ENCODE measurements at places on chromosomes 7 and 10.

GRCh38 chr7:8260871-8261694 is 884 bp downstream of the ICA1 start:
- H3K4me3 ChIP-seq: peak overlapping the region; percentile 36
- no peaks in the 10 kb centered on the region for H3K4me1 ChIP-seq
- H3K27me3 ChIP-seq: peaks cover 33% of the 10 kb centered on the region

DNA sequence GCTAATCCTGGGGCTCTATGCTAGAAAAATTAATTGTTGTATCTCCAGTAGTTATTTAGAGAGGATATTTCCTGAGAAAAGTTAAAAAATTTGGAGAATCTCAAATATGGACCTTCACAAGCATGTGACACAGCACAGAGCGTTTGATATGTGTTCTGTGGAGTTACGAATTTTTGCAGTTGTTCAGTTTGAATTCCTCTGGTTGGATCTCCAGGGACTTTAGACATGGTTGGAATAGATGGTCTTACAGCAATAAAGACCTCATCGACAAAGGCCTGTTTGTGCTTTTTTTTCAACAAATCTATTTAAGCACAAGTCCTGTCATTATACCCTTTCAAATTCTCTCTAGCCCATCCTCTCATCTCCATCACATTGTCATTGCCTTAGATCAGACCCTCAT is 138.0 kb downstream of the TES start:
- H3K4me1 ChIP-seq: peaks cover 4% of the 10 kb centered on the region
- no peak for DNase-seq
- H3K27ac ChIP-seq: no peak overlapping the region
- H3K36me3 ChIP-seq: no peaks in the 10 kb centered on the region
- H3K27me3 ChIP-seq: no peaks in the 10 kb centered on the region

DNA sequence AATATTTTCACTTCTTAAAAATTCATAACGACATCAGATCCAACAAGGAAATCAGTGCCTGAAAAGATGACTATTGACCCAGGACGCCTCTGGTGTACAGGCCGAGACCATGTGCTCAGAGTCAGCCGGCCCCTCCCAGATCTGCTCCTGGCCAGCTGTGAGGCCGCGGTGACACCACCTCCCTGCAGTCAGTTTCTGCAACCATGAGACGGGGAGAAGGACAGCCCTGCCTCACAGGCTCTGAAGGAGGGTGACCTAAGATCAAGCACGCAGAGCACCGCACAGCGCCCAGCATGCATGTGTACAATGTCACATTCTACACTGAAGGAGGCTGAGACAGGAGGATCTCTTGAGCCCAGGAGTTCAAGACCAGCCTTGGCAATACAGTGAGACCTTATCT is 2.6 kb upstream of the GPER1 start:
- no peaks in the 10 kb centered on the region for H3K27me3 ChIP-seq
- peaks cover 34% of the 10 kb centered on the region for H3K4me1 ChIP-seq
- H3K27ac ChIP-seq: no peak overlapping the region

DNA sequence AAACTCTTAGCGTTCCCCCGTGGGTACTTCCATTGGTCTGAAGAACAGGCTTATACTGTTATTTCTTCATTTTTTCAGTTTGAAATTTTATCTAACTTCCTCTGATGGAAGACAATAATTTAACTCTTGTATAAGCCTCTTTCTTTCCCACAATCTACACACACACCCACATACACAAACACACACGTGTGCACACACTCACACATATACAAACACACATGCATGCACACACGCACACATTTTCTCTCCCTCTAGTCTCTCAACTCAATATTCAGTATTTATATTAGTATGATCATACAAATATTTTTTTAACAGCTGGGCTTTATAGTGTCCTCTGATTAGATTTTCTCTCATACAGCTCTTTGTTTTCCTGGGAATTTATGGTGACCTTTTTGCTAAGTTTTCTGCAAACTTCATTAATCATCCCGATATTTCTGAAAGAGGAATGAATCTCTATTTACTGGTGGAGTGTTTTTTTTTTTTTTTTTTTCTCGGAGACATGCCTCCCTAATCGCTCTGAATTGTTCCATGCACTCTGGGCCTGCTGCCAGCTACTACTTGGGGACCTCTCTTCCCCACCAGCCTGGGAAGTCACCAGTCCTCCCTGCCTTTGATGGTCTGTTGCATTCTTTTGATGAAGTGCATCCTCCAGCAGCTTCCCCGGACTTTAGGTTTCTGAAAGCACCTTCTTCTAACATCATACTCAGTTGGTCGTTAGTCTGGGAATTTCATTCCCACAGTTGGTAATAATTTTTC is 75.5 kb downstream of the ZNF777 start:
- H3K27ac ChIP-seq: no peak overlapping the region
- peaks cover 9% of the 10 kb centered on the region for H3K27me3 ChIP-seq
- H3K4me1 ChIP-seq: no peaks in the 10 kb centered on the region
- H3K36me3 ChIP-seq: no peaks in the 10 kb centered on the region
- no peak overlapping the region for H3K4me3 ChIP-seq

- peaks cover 6% of the 10 kb centered on the region for H3K4me1 ChIP-seq
- peak overlapping the region; percentile 38 for H3K27ac ChIP-seq
- no peak overlapping the region for H3K4me3 ChIP-seq
- peak; percentile 72 for DNase-seq
These were observed 1.4 kb downstream of the CLEC5A start for GRCh38 chr7:141945356-141945755.

DNA sequence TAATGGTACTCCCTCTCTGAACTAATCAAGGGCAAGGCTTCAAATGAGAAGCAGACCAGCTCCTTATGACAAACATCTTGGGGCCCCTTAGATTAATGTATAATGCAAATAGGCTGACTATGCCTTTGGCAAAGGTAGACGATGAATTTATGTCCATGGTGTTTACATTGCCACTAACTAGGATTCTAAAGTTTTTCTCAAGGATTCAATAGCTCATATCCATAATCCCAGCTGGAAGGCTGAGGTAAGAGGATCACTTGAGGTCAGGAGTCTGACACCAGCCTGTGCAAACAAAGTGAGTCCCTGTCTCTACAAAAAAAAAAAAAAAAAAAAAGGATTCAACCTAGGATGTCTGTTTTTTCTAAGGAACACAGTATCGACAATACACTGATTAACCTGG is 96.5 kb downstream of the ORC5 start:
- H3K4me3 ChIP-seq: no peak overlapping the region
- no peaks in the 10 kb centered on the region for H3K4me1 ChIP-seq
- H3K27ac ChIP-seq: no peak overlapping the region

- no peaks in the 10 kb centered on the region for H3K27me3 ChIP-seq
- no peak overlapping the region for H3K4me3 ChIP-seq
- no peak overlapping the region for H3K27ac ChIP-seq
- DNase-seq: peak; percentile 25
- no peaks in the 10 kb centered on the region for H3K4me1 ChIP-seq
These were observed 305.8 kb downstream of the PLXNA4 start for GRCh38 chr7:132270517-132270916.

DNA sequence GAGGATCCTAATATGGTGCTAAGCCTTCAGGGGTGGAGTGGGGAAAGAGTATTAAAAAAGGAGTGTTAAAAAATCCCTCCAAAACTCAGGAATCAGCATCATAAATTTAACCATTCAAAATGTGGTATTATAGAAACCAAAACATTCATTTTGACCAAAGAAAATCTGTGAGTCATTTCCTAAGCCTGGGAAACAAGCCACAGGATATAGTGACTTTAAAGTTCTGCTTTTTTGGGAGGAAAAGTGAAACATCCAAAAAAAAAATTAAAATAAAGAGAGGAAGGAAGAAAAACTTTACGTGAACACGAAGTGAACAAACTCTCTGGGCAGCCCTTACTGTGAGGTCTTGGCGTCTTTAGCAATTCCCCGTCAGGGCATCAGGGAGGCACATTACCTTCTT is 74.0 kb upstream of the GSDME start:
- H3K27me3 ChIP-seq: no peaks in the 10 kb centered on the region
- peaks cover 52% of the 10 kb centered on the region for H3K4me1 ChIP-seq
- no peak overlapping the region for H3K4me3 ChIP-seq
- H3K27ac ChIP-seq: peak overlapping the region; percentile 47

GRCh38 chr10:122617476-122618270 is 57.1 kb downstream of the DMBT1 start:
- no peaks in the 10 kb centered on the region for H3K27me3 ChIP-seq
- no peaks in the 10 kb centered on the region for H3K36me3 ChIP-seq
- no peak for DNase-seq
- H3K4me1 ChIP-seq: no peaks in the 10 kb centered on the region

- H3K4me1 ChIP-seq: no peaks in the 10 kb centered on the region
- H3K4me3 ChIP-seq: no peak overlapping the region
- no peak for DNase-seq
- no peaks in the 10 kb centered on the region for H3K36me3 ChIP-seq
- H3K27ac ChIP-seq: no peak overlapping the region
- no peaks in the 10 kb centered on the region for H3K27me3 ChIP-seq
These were observed 55.8 kb downstream of the CDHR3 start for GRCh38 chr7:106018566-106019469.

GRCh38 chr10:26509307-26509706 is 71.2 kb downstream of the APBB1IP start:
- DNase-seq: no peak
- H3K27me3 ChIP-seq: no peaks in the 10 kb centered on the region
- peaks cover 11% of the 10 kb centered on the region for H3K4me1 ChIP-seq
- no peak overlapping the region for H3K27ac ChIP-seq
- peaks cover 50% of the 10 kb centered on the region for H3K36me3 ChIP-seq

DNA sequence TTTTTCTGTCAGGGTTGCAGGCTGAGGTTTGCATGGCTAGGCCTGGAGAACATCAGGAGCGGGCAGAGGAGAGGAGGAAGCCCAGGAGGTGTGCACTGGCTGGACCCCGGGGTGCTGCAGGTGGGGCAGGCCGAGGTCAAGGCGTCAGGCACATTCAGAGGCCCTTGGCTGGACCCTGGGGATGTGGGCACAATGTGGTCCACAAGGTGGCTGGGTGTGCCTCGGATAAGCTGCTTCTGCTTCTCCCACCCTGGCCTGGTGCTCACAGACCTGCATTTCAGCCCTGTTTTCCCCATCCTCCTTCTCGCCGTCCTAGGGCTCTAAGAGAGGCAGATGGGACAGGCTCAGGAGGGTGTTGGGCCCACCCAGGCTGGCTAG is 108.2 kb downstream of the ADCY1 start:
- 0 out of 2 replicates have a peak, but pooled peaks cover 2% of the 10 kb centered on the region for H3K27me3 ChIP-seq
- H3K4me1 ChIP-seq: no peaks in the 10 kb centered on the region

- no peaks in the 10 kb centered on the region for H3K36me3 ChIP-seq
- DNase-seq: peak; percentile 16
- H3K27me3 ChIP-seq: peaks cover 16% of the 10 kb centered on the region
- H3K4me1 ChIP-seq: no peaks in the 10 kb centered on the region
- H3K27ac ChIP-seq: no peak overlapping the region
These were observed 1.2 kb downstream of the PROSER2 start for GRCh38 chr10:11824376-11824775.

DNA sequence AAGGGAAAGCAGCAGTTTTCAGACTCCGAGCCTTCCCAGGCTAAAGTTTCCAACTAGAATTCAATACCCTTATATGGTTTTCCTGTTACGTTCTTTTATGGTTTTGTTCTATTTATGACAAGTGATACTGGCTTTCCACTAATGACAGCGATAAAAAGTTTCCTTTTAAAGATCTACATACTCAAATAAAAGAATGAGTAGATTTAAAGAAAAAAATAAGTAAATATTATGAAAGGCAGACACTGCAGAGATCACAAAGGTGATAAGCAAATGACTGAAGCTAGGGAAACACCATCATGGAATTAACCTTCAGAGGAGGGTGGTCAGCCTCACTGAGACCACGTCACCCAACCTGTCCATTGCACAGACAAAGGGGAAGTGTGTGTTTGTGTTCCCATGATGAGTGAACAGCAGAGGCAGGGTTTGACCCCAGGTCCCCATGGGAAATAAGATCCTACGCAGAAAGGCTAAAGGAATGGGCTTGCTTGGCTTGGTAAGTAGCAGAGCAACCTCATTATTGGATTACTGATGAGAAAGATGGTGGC is 4.0 kb downstream of the VSIR start:
- DNase-seq: peak; percentile 58
- peak overlapping the region; percentile 98 for H3K27ac ChIP-seq
- peak overlapping the region; percentile 60 for H3K4me3 ChIP-seq
- no peaks in the 10 kb centered on the region for H3K36me3 ChIP-seq
- peaks cover 73% of the 10 kb centered on the region for H3K4me1 ChIP-seq
- H3K27me3 ChIP-seq: no peaks in the 10 kb centered on the region

DNA sequence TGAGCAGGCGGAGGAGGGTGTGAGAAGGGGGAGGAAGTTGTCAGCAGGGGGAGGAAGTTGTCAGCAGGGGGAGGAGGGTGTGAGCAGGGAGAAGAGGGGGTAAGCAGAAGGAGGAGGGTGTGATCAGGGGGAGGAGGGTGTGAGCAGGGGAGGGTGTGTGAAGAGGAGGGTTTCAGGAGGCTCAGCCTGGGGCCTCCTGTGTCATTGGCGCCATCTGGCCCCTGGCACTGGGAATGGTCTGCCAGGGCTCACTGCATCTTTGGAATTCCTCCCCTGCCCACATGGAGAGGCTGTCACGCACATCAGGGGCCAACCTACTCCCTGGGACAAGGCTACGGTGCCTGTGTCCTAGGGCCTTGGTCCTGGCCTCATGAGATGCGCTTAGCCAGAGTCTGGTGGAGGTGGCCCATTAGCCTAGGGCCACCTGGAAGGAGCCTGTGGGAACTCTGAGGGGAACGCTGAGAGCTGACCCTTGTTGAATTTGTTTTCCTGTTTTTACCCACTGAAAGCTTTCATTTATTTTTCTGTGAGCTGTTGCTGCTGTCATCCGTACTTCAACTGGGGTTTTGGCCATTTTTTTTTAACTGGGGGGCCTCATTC is 18.0 kb downstream of the CAMK2B start:
- H3K36me3 ChIP-seq: no peaks in the 10 kb centered on the region
- H3K4me3 ChIP-seq: no peak overlapping the region
- no peaks in the 10 kb centered on the region for H3K27me3 ChIP-seq
- H3K27ac ChIP-seq: no peak overlapping the region

- no peaks in the 10 kb centered on the region for H3K4me1 ChIP-seq
- no peak overlapping the region for H3K27ac ChIP-seq
- no peaks in the 10 kb centered on the region for H3K36me3 ChIP-seq
- no peak for DNase-seq
These were observed 106.2 kb upstream of the GPR141 start for GRCh38 chr7:37577412-37577811.

DNA sequence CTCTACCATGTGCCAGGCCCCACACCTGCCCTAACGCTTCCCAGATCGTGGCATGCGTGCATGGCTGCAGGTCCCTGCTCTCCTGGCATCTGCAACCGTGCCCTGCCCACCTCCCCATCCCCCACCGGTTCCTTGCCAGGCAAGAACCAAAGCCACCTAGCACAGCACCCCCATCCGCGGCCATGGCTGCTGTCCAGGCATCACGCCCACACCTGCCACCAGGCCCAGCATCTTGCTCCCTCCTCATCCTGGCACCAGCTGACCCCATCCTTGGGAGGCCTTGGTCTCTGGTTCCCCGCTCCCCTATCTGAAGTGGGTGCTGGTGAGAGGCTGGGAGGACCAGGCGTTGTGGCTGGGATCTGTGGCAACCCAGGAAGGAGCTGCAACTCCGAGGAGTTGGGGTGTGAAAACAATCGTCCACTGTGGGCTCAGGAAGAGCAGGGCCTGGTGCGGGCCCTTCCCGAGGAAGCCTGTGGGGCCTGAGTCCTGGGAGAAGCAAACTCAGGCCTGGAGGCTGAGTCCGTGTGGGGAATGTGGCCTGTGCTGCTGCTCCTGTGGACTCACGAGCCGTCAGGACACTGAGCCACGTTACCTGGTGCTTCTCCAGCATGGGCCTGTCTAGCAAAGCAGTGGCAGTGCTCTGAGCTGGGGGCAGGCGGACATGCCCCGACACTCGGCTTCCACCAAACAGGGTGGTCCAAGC is 417.1 kb downstream of the DNAJB6 start:
- H3K4me1 ChIP-seq: no peaks in the 10 kb centered on the region
- no peak overlapping the region for H3K27ac ChIP-seq
- DNase-seq: no peak
- no peaks in the 10 kb centered on the region for H3K36me3 ChIP-seq
- no peak overlapping the region for H3K4me3 ChIP-seq
